Keratinocyte (primary cell): ENCODE measurements at places on chromosomes 7 and 10.

DNA sequence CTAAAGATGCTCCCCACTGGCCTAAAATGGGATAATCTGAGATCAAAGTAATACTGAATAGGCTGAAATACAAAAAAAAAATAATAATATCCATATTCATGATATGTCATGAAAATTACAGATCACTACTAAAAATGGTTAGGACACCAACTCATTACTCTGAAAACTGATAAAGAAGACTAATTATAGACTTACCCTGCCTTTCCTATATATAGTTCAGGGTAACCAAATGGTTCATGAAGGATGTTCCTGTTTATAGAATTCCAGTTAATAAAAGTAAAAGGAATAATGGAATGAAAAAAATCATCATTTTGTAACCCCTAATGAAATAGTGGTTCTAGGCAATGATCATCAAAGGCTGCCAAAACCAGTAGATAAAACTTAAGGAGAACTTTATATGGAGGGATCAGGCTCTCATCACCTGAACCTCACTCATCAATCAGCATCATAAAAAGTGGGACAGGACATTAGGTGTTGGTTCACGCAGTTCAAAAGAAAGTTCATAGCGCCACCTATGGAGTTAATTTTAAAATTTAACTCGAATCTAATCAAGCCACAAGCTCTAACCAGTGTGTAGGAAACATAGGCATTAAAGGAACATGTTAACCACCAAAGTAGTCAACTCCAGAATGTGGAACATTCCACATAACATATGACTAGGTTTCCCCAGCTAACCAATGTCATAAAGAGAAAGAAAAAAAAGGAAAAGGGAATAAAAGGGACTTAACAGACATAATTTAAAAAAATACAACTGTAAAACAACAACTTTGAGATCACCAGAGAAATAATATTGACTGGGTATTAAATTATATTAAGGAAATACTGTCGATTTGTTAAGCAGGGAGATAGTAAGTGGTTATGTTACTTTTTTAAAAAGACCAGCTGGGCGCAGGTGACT, 35.7 kb downstream of the P4HA1 start:
- peaks cover 4% of the 10 kb centered on the region for H3K4me1 ChIP-seq
- H3K4me3 ChIP-seq, result no peak overlapping the region
- DNase-seq, result peak; percentile 21
- no peaks in the 10 kb centered on the region for H3K27me3 ChIP-seq

DNA sequence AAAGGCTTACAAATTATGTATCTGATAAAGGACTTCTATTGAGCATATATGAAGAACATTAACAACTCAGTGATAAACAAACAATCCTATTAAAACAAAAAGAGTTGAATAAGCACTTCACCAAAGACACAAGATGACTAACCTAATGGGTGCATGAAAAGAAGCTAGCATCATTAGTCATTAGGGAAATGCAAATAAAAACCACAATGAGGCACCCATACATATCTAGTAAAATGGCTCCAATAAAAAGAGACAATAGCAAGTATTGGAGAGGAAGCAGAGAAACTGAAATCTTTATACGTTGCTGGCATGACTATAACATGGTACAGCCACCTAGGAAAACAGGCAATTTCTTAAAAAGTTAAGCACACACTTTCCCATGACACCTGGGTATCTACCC, 77.6 kb upstream of the ZMIZ1 start:
- peaks cover 4% of the 10 kb centered on the region for H3K4me1 ChIP-seq
- no peak overlapping the region for H3K4me3 ChIP-seq
- no peak overlapping the region for H3K27ac ChIP-seq
- H3K27me3 ChIP-seq, result peaks cover 7% of the 10 kb centered on the region
- H3K36me3 ChIP-seq, result no peaks in the 10 kb centered on the region

DNA sequence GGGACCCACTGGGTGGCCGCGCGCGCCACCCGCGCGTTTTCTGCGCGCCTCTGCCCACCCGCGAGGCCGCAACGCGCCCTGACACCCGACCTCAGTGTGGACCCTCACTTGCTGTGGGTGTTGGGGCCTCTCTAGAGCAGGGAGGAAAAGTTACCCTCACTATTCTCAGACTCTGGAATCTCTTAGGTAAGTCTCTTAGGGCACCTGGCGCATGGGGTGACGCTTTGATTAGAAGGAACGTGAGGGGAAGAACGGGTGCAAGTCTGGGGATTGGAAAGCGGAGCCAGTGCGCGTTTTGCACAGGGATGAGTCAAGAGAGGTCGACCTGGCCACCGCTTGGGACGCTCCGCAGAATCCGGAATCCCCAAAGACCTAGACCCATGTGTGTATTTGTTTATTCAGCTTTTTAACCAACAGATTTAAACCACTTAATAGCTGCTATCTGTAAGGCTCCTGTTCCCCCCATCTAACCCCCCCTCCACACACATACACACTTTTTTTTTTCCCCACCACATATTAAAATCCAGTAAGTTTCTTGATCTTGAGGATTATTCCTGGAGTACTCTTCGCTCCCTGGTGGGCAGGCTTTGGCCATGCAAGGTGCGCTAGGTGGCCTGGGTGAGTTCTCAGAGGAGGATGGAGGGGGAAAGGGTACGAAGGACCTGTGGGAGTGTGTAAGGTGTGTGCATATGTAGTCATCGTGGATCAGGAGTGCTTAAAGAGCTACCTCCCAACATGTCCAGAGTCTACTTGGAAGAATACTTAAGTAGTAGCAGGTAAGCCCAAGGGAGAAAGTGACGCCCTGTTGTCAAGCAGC, 169.1 kb upstream of the PPP1R3A start:
- no peaks in the 10 kb centered on the region for H3K36me3 ChIP-seq
- H3K27me3 ChIP-seq, result peaks cover 34% of the 10 kb centered on the region
- no peak for DNase-seq
- H3K27ac ChIP-seq, result no peak overlapping the region
- peak overlapping the region; percentile 57 for H3K4me3 ChIP-seq

DNA sequence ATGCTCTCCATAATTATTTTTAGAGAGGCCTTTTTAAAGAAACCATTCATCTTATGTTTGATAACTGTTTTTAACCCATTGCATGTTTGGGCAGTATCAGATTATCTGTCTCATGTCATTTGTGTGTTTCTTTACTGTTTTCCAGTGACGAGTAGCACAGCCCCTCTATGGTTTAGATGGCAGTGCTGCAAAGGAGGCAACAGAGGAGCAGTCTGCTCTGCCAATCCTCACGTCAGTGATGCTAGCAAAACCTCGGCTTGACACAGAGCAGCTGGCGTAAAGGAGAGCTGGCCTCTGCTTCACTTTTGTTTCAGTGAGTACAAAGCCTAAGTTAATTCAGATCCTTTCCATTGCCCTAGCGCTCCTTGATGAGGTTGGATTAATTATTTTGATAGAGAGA, 80.4 kb upstream of the GARIN1A start:
- H3K4me3 ChIP-seq, result no peak overlapping the region
- H3K27ac ChIP-seq, result no peak overlapping the region
- H3K36me3 ChIP-seq, result peaks cover 8% of the 10 kb centered on the region
- H3K27me3 ChIP-seq, result no peaks in the 10 kb centered on the region

GRCh38 chr7:19017374-19017773, 100.1 kb downstream of the TWIST1 start:
- peaks cover 20% of the 10 kb centered on the region for H3K4me1 ChIP-seq
- no peaks in the 10 kb centered on the region for H3K27me3 ChIP-seq
- H3K36me3 ChIP-seq, result no peaks in the 10 kb centered on the region

GRCh38 chr10:24973163-24973562, 20.8 kb upstream of the PRTFDC1 start:
- no peaks in the 10 kb centered on the region for H3K27me3 ChIP-seq
- DNase-seq, result no peak
- no peak overlapping the region for H3K4me3 ChIP-seq
- no peak overlapping the region for H3K27ac ChIP-seq
- no peaks in the 10 kb centered on the region for H3K36me3 ChIP-seq
- H3K4me1 ChIP-seq, result no peaks in the 10 kb centered on the region

GRCh38 chr7:105339404-105340323, 49.1 kb downstream of the SRPK2 start:
- no peak overlapping the region for H3K27ac ChIP-seq
- no peaks in the 10 kb centered on the region for H3K36me3 ChIP-seq
- no peak overlapping the region for H3K4me3 ChIP-seq
- no peak for DNase-seq

GRCh38 chr10:113228530-113228929, 278.5 kb downstream of the TCF7L2 start:
- H3K27me3 ChIP-seq, result peaks cover 3% of the 10 kb centered on the region
- no peak overlapping the region for H3K27ac ChIP-seq
- DNase-seq, result no peak

- no peak overlapping the region for H3K4me3 ChIP-seq
- DNase-seq, result no peak
- H3K36me3 ChIP-seq, result no peaks in the 10 kb centered on the region
- no peak overlapping the region for H3K27ac ChIP-seq
Measured at GRCh38 chr7:37150180-37150579, 298.5 kb downstream of the ELMO1 start.

- peaks cover 10% of the 10 kb centered on the region for H3K36me3 ChIP-seq
- H3K27me3 ChIP-seq, result no peaks in the 10 kb centered on the region
- DNase-seq, result no peak
- H3K27ac ChIP-seq, result no peak overlapping the region
- H3K4me3 ChIP-seq, result no peak overlapping the region
Measured at GRCh38 chr10:103333934-103334520, 16.9 kb downstream of the PCGF6 start.

DNA sequence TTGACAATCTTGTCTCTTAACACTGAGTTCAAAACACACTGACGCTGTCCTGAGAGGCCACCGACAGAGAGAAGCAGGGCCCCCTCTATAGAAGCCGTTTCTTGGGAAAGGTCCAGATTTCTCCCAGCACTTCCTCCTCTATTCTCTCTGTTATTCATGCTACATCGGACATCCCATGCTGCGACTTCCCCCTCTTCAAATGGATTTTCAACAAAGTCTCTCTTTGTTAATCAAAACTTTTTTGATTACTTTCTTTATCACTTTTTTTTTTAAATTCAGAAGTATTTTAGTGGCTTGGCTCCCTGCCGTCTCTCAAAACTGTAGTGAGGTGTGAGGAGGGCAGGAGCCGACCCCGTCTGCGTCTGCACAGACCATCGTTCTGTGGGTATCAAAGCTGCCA, 298.9 kb upstream of the PITRM1 start:
- H3K27ac ChIP-seq, result no peak overlapping the region
- H3K4me1 ChIP-seq, result peaks cover 43% of the 10 kb centered on the region
- H3K4me3 ChIP-seq, result no peak overlapping the region

DNA sequence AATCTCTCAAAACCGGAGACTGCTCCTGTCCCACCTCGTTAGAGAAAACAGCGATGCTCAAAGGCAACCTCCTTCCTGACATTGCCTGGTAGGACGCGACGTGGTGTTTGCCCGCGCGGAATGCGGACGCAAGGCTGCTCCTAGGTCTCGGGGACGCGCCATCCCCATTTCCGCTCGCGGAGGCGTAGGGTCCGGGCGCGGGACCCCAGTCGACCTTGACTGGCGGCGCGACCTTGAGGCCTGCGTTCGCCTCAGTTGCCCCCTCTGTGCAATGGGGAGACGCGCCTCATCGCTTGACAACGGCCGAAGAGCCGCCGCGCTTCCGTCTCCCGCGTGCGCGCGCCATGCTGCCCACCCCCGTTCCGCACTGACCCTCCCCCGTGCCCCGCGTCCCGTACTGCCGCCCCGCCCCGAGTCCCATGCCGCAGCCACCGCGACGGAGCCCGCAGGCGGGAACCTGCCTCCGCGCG, 412 bp upstream of the PPIA start:
- no peak for DNase-seq
- H3K27ac ChIP-seq, result peak overlapping the region; percentile 78
- H3K27me3 ChIP-seq, result no peaks in the 10 kb centered on the region
- H3K4me3 ChIP-seq, result peak overlapping the region; percentile 75
- peaks cover 18% of the 10 kb centered on the region for H3K4me1 ChIP-seq

DNA sequence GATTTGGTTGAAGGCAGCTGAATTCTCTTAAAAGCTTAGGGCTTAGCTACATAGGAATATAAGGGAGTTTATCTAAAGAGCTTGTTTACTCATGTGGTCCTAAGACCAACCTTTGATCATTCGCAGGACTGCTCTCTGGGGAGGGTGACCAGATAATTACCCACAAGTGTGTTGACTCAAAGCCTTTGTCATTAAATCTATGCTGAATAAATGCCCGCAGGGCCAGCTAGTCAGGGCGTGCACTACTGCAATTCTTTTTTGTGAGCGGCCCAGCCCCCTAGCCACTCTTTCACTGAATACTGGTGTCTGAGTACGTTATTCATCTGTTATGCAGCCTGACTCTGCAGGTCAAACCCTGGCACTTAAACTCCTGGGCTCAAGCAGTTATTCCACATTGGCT, 69.6 kb downstream of the AKAP9 start:
- H3K4me3 ChIP-seq, result no peak overlapping the region
- H3K36me3 ChIP-seq, result peaks cover 1% of the 10 kb centered on the region
- no peaks in the 10 kb centered on the region for H3K27me3 ChIP-seq
- no peaks in the 10 kb centered on the region for H3K4me1 ChIP-seq
- H3K27ac ChIP-seq, result no peak overlapping the region

DNA sequence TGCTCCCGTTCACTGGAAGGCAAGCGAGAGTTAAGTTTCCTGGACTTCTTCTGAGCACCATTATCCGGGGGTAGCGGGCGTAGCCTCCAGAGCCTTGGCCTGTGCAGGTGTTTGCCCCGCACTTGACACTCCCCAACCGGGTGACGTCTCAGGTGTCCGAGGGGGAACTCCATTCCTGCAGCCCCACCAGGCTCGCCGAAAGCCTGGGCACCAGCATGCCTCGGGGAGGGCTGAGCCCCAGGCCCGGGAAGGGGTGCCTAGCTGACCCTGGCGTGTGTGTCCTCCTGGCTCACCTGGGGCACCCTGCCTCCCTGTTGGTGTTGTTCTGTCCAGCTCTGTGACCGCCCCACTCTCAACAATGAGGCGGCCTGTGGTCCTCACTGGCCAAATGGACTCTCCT, 109.4 kb upstream of the GPR26 start:
- H3K27ac ChIP-seq, result no peak overlapping the region
- H3K4me1 ChIP-seq, result no peaks in the 10 kb centered on the region
- no peak overlapping the region for H3K4me3 ChIP-seq
- no peaks in the 10 kb centered on the region for H3K36me3 ChIP-seq
- no peak for DNase-seq
- H3K27me3 ChIP-seq, result no peaks in the 10 kb centered on the region

DNA sequence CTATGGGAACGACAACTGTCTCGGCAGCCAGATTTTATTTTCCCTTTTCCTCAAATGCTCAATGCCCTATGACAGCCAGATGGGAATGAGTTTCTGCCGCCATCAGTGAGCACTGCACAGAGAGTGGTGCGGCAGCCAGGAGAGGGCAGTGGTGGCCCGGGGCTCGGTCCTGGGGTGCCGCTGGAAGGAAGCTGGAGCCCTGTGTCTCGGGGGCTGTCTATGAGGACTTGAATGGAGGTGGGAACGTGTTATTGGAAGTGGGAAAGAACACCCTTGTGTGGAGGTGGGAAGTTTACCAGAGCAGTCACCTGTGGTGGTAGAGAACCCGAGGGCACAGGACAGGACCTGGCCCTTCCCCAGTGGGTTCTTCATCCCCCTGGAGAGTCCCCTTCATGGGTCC, 35.8 kb downstream of the JAKMIP3 start:
- H3K4me3 ChIP-seq, result no peak overlapping the region
- H3K36me3 ChIP-seq, result no peaks in the 10 kb centered on the region
- H3K27me3 ChIP-seq, result no peaks in the 10 kb centered on the region
- no peak overlapping the region for H3K27ac ChIP-seq

- no peak overlapping the region for H3K27ac ChIP-seq
- no peaks in the 10 kb centered on the region for H3K36me3 ChIP-seq
- DNase-seq, result no peak
- H3K4me1 ChIP-seq, result no peaks in the 10 kb centered on the region
Measured at GRCh38 chr10:113179265-113179664, 229.2 kb downstream of the TCF7L2 start.
